Breast epithelium (tissue), 4 donors: ENCODE measurements at places on chromosomes 16 and 17. TPM values are rescaled to one million over a fixed set of nuclear protein-coding genes. Genes with fewer than 3 reads are reported as not detected.

Gene GAS2L2
- 0.29 TPM for total RNA-seq

Gene CANT1
- total RNA-seq: 26.1 TPM

GRCh38 chr17:40648384-40648968 lies 858 bp upstream of the SMARCE1 start:
- H3K36me3 ChIP-seq: no peaks in the 10 kb centered on the region
- H3K27ac ChIP-seq: peak overlapping the region; percentile 99
- peak overlapping the region; percentile 77 for H3K4me3 ChIP-seq
- no peak for DNase-seq
- peaks cover 17% of the 10 kb centered on the region for H3K4me1 ChIP-seq
- no peaks in the 10 kb centered on the region for H3K27me3 ChIP-seq

DNA sequence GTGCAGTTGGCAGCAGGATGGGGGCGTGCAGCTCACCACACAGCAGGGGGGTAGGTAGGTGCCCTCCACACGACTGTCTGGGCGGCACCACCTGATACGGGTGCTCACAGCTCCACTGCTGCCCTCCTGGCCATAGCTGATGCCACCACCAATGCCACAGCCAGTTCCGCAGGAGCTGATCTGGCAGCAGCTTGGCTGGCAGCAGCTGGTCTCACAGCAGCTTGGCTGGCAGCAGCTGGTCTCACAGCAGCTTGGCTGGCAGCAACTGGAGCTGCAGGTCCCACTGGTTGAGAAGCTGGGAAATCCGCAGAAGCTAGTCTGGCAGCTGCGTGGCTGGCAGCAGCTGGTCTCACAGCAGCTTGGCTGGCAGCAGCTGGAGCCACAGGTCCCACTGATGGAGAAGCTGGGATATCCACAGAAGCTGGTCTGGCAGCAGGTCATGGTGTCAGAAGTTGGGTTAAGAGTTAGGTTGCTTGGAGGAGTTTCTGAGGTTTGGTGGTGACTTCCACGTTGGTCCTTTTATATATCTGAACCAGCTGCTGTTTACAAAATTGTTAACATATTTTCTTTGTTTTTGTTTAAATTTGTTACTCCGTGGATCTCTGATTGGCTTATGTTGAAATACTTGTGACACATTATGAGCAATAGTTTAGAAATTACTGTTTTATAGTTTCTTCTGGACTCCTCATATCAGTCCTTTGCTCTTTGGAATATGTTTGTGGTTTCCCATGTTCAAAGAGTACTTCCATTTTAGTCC lies at the start of gene KRTAP1-5:
KRTAP1-5 (minus strand) TSS at position 494 of the 757 bp plus-strand sequence; CDS start at position 441, 53 bp downstream.
- H3K27ac ChIP-seq: no peak within 1 kb of the TSS
- no peak within 1 kb of the TSS for H3K4me3 ChIP-seq
- DNase-seq: no peak
- H3K27me3 ChIP-seq: no peaks in the 10 kb centered on the region
- H3K4me1 ChIP-seq: no peaks in the 10 kb centered on the region

DNA sequence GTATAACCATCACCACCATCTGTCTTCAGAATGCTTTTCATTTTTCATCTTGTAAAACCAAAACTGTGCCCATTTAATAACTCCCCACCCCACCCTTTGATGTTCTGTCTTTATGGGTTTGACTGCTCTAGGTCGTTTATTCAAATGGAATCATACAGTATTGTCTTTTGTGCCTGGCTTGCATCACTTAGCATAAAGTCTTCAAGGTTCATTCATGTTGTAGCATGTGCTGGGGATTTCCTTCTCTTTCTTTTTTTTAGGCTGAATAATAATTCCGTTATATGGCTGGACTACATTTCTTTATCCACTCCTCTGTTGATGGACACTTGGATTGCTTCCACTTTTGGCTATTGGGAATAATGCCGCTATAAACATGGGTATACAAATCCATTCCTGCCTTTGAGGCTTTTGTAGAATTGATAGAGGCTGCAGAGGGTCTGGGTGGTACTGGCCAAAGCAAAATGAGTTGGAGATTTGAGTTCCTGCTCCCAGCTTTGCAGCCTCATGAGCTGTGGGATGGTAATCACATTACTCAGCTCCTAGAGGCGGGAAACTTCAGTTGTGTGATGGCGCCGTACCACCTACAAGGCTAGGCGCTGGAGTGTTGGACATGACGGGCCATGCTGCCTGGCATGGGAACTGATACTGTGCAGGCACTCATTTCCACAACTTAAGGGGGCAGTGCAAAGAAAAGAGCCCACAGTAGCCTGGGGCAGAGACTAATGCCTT lies 64.8 kb downstream of the CLEC16A start:
- H3K4me1 ChIP-seq: no peaks in the 10 kb centered on the region
- H3K4me3 ChIP-seq: no peak overlapping the region
- no peaks in the 10 kb centered on the region for H3K27me3 ChIP-seq
- H3K27ac ChIP-seq: no peak overlapping the region
- no peaks in the 10 kb centered on the region for H3K36me3 ChIP-seq

DNA sequence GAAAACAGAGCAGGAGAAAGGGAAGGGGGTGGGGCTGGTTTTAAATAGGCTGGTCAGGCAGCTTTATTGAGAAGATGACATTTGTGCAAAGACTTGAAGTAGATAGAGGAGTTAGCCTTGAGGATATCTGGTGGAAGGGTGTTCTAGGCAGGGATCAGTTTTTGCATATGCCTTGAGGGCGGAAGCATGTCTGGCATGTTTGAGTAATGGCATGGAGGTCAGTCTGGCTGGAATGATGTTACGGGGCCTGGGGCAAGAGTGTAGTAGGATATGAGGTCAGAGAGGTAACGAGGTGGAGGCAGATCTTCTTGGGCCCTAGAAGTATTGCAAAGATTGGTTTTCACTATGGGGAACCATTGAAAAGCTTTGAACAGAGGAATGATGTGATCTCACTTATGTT lies 4.8 kb downstream of the RABEP1 start:
- H3K4me3 ChIP-seq: no peak overlapping the region
- no peaks in the 10 kb centered on the region for H3K27me3 ChIP-seq
- H3K36me3 ChIP-seq: no peaks in the 10 kb centered on the region
- no peaks in the 10 kb centered on the region for H3K4me1 ChIP-seq
